HS-27A (cell line): ENCODE measurements at places on chromosomes 5 and 9.

- DNase-seq: no peak
Observed at GRCh38 chr9:99012957-99013512, 69.3 kb downstream of the COL15A1 start.

DNA sequence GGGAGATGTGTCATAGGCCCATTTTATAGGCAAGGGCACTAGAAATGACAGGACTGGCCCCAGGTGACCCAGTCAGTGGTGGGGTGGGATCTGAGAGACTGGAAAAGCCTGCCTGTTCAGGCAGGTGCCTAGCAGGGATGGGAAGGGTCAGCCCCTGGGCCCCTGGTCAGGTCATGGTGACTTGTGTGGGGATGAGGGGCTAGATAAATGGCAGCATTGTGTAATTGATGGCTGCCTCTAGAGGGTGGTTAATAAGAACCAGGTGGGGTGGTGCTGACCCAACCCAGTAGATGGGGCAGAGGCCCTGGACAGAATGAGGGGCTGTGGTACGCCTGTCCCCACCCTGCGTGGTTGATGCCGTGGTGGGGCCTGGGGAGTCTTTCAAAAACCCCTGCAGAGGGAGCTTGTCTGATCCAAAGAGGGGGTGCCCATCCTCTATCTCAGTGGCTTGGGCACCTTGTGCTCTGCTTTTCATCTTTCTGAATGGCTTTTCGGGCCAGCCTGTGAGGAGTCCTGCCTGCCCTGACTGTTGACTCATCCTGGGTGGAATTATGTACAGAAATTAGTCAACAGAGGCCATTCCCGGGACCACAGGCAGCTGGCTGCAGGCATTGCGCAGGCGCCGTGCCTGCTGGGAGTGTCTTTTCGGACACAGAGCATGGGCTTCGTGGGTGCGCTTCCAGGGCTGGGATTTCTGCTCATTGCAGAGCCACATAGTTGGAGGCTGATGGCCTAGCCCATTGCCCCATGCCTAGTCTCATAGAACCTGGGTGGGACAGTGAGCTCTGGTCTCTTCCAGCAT, 93.6 kb upstream of the PITX1 start:
- peak; percentile 60 for DNase-seq

GRCh38 chr9:133581513-133582343, 27.5 kb downstream of the FAM163B start:
- no peak for DNase-seq

DNA sequence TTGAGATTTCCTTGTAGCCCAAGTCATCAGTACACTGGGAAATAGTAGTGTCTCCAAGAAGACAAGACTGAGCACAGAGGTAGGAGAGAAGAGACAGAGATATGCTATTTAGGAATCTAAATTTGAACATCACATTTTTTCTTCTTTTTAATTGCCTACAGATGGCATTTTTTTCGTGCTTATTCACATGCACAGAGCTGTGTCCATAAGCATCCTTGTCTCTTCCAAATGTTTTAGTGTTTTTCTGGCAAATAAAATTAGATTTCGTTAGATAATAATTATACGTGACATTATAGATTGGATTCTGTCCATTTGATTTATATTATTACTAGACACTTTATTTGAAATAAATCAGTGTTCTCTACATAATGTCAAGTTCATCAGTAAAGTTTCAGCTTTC, 80.9 kb downstream of the PRR16 start:
- DNase-seq: no peak

DNA sequence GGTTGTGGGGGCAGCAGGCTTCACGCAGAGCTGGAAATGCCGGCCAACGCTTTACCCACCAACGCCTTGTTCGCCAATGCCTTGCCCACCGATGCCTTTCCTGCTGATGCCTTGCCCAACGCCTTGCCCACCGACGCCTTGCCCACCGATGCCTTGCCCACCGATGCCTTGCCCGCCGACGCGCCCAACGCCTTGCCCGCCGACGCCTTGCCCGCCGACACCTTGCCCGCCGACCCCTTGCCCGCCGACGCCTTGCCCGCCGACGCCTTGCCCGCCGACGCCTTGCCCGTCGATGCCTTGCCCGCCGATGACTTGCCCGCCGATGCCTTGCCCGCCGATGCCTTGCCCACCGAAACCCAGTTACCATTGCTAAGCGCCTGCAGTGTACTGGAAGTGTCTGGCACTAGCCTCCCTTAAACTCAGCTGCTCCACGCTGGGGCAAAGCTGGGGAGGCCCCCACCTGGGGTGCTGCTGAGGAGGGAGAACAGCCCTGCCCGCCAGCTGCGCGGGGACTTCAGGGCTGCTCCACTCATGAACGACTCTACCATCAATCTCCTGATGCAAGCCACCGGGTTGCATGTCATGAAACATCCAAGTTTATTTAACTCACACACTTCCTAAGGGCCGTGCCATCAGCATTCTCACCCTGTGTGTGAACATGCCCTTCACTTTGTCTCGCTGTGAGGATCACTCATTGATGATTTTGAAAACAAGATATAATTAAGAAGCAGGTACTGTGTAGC, 1.8 kb downstream of the SLC6A18 start:
- no peak for DNase-seq

DNA sequence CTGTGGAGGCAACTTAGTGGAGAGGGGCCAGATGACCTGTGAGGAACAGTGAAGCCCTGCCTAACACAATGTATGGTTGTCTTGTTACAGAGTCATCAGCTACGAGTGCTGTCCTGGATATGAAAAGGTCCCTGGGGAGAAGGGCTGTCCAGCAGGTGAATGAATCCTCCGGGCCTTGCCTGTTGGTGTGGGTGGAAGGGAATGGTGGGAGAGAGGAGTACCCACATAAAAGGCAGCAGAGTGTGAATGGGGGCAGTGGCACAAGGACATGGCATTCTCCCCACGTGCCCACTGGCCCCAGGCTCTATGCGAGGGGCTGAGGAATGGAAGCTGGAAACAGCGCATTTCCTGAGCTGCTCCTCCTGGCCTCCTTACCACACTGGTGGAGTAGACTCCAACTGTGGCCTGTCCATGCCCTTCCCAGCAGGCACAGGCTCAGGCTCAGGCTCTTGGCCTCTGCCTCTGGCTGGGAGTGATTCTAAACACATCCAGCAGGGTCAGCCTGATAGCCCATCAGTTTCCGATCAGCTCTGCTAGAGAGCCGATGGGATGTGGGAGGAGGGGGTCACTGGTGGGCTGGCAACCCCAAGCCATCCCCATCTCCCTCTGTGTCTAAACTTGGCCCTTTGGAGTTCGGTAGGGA, 15.3 kb downstream of the TGFBI start:
- no peak for DNase-seq

GRCh38 chr9:134040176-134040565, 14.9 kb downstream of the BRD3OS start:
- DNase-seq: no peak

GRCh38 chr9:130629443-130630070, 34.8 kb upstream of the PRDM12 start:
- no peak for DNase-seq

- DNase-seq: no peak
Observed at GRCh38 chr5:142012186-142012785, 541 bp downstream of the GNPDA1 start.

DNA sequence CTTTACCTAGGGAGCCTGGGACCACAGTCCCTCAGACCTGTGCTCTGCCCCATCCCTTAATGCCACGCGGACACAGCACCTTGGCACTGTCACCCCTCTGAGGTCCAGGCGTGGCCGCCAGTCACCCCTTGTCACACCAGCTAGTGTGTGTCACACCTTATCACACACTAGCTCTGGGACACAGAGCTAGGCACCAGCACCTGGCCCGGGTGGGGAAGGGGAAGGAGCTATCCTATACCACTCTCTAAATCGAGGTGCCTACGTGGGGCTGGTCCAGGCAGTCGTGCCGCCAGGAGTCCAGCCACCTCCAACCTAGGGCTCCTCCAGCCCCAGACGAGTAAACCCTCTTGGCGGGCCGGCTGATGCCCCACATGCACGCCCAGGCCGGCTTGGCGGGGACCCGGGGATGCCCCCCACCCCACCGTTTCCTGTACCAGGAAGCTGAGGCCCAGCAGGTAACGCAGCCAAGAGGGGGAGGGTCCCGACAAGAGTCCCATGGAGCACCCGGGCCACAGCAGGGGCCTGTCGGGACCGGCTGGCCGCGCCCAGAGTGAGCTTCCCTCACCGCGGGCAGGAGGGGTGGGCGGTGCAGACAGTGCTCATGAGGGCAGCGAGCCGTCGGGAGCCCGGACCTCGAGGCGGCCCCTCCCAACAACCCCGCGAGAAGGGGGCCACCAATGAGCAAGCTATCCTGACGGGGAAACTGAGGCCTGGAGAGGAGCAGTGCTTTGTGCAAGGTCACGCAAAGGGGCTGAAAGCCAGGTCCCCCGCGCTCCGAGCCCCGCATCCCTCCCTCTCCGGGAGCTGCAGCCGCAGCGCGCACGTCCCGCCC, 550 bp downstream of the CORO2A start:
- no peak for DNase-seq

- DNase-seq: no peak
Observed at GRCh38 chr5:71786337-71787055, 67.4 kb downstream of the CARTPT start.

- no peak for DNase-seq
Observed at GRCh38 chr9:123368023-123368422, 12.0 kb downstream of the CRB2 start.

DNA sequence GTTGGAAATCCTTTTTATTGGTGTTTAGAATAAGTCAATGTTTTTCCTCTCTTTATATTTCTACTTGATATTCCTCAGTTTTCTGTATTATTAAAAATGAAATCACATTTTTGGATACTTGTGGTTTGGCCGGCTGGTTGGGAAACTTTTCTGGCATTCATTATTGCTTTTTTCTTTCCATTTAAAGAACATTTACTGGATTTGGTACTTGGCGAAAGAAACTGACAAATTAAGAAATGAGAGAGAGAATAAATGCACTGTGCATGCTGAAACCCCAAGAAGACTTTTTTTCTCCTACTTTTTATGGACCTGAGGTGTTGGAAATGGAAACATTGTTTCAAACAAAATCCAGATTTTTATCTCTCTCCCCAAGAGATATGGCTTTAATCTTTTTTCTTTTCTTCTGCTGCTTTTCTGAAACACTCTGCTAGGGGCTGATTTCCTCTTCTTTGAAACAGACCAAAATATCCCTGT, 128.4 kb downstream of the SNX18 start:
- no peak for DNase-seq

DNA sequence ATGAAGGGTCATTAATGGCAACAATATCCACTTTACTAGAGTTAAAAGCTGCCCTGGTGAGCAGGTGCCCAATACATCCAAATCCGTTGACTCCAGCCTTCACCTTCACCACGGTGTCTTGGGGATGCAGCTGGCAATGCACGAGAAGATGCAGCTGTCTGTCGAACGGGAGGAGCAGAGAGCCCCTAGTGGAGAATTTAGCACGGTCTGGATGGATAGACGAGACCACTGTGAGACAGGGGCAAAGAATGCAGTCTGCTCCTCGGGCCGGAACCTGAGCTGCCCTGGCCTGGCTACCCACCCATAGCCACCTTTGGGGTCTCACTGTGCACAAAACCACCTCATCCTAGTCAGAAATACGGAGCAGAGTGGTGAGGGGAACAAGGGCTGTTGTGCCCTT, 35.1 kb downstream of the ADRA1B start:
- DNase-seq: no peak

- peak; percentile 35 for DNase-seq
Observed at GRCh38 chr5:97388794-97389193, 205.7 kb upstream of the RIOK2 start.
